Mammary microvascular endothelial cell (primary cell): ENCODE measurements at places on chromosomes 11 and 22. TPM values are rescaled to one million over a fixed set of nuclear protein-coding genes. Genes with fewer than 3 reads are reported as not detected.

The KCNQ1OT1 gene
- total RNA-seq: 0.07 and 0.10 TPM in 2 replicates

The OR52E8 gene
- not detected in 2 replicates for total RNA-seq

The HBG2 gene
- total RNA-seq: not detected in 2 replicates

The PHLDA2 gene
- 51.2 and 66.8 TPM in 2 replicates for total RNA-seq

The ART1 gene
- total RNA-seq: not detected in 2 replicates

The CDKN1C gene
- 2.3 and 3.2 TPM in 2 replicates for total RNA-seq

The PRG2 gene
- not detected in 2 replicates for total RNA-seq

The FHIP1B gene
- total RNA-seq: 11.1 and 11.3 TPM in 2 replicates
